Neural crest cell (in vitro differentiated cells): ENCODE measurements at places on chromosomes 7 and 10. TPM values are rescaled to one million over a fixed set of nuclear protein-coding genes. Genes with fewer than 3 reads are reported as not detected.

The PON1 gene
- not detected in 2 replicates for total RNA-seq

The SMIM30 gene
- 38.7 and 39.8 TPM in 2 replicates for total RNA-seq

GRCh38 chr10:72847681-72848080 is 45.9 kb upstream of the OIT3 start:
- no peak overlapping the region for H3K4me3 ChIP-seq
- no peaks in the 10 kb centered on the region for H3K27me3 ChIP-seq
- H3K36me3 ChIP-seq = peaks cover 15% of the 10 kb centered on the region
- no peak overlapping the region for H3K27ac ChIP-seq

- H3K36me3 ChIP-seq = no peaks in the 10 kb centered on the region
- H3K27ac ChIP-seq = no peak overlapping the region
- peaks cover 9% of the 10 kb centered on the region for H3K4me1 ChIP-seq
- H3K4me3 ChIP-seq = no peak overlapping the region
- DNase-seq = no peak
- H3K27me3 ChIP-seq = no peaks in the 10 kb centered on the region
These were observed 22.6 kb upstream of the OGDHL start for GRCh38 chr10:49784681-49785080.

- no peaks in the 10 kb centered on the region for H3K36me3 ChIP-seq
- H3K4me3 ChIP-seq = no peak overlapping the region
- H3K4me1 ChIP-seq = peaks cover 6% of the 10 kb centered on the region
- no peaks in the 10 kb centered on the region for H3K27me3 ChIP-seq
- H3K27ac ChIP-seq = no peak overlapping the region
These were observed 715.5 kb downstream of the SORCS3 start for GRCh38 chr10:105356626-105357025.

DNA sequence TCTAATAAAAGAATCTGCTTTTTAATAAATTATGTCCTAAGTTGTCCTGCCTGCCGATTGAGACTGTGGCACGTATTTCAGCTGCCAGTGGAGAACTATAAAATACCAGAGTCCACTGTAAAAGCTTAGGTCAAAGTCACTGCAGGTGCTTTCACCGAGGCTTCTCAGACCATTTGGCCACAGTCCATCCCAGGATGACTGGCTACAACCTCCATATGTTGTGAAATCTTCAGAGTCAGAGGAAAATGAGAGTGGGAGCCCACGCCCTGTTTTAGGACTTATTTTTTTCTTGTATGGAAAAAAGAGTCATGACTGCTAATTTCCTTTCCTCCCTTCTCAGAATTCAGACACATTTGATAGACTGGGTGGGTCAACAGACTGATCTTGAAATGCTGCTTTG is 182.9 kb downstream of the ANK3 start:
- H3K36me3 ChIP-seq = no peaks in the 10 kb centered on the region
- H3K27me3 ChIP-seq = no peaks in the 10 kb centered on the region
- no peak for DNase-seq
- H3K27ac ChIP-seq = no peak overlapping the region
- H3K4me1 ChIP-seq = peaks cover 9% of the 10 kb centered on the region

- peaks cover 34% of the 10 kb centered on the region for H3K36me3 ChIP-seq
- H3K27me3 ChIP-seq = no peaks in the 10 kb centered on the region
- no peak for DNase-seq
- H3K4me3 ChIP-seq = no peak overlapping the region
- no peak overlapping the region for H3K27ac ChIP-seq
- H3K4me1 ChIP-seq = peaks cover 6% of the 10 kb centered on the region
These were observed 23.4 kb upstream of the ARHGAP12 start for GRCh38 chr10:31952066-31952465.

DNA sequence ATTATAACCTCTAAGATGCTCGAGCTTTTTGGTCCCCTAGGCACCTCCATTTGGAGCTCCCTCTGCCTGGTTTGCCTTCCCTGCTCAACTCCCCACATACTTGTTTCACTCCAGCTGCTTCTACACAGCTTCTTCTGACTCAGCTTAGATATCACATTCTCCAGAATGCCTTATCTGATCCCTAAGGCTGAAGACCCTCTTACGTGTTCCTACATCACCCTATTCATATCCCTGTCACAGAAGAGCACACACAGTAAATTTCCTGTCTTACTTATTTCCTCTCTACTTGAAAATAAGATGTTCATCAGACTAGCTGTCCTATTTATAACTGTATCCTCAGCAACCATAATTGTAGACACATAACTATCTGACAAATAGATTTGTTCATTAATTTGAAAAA is 61.3 kb upstream of the RNF148 start:
- no peak overlapping the region for H3K4me3 ChIP-seq
- H3K27ac ChIP-seq = no peak overlapping the region
- H3K4me1 ChIP-seq = no peaks in the 10 kb centered on the region
- no peaks in the 10 kb centered on the region for H3K27me3 ChIP-seq
- no peak for DNase-seq

DNA sequence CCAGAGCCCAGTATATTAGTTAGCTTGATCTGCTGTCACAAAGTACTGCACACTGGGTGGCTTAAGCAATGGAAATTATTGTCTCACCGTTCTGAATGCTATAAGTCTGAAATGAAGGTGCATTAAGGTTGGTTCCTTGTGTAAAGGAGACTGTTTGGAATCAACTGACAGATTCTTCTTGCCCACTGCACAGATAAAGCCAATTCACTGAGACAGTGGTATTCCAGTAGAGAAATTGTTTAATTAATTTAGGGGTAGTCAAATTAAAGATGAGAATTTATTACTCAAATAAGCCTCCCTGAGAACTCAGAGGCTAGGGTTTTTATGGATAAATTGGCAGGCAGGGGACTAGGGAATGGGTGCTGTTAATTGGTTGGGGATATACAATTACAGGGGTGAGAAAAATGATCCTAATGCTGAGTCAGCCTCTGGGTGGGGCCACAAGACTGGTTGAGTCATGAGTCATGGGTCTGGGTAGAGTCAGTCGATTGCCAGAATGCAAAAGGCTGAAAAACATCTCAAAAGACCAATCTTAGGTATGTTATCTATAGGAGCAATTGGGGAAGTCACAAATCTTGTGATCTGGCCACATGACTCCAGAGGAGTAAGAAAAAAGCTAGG is 23.5 kb upstream of the SAMD9L start:
- no peak for DNase-seq
- peaks cover 2% of the 10 kb centered on the region for H3K36me3 ChIP-seq
- H3K27me3 ChIP-seq = peaks cover 36% of the 10 kb centered on the region
- no peak overlapping the region for H3K4me3 ChIP-seq
- H3K27ac ChIP-seq = no peak overlapping the region
- H3K4me1 ChIP-seq = no peaks in the 10 kb centered on the region

- no peaks in the 10 kb centered on the region for H3K27me3 ChIP-seq
- no peak overlapping the region for H3K4me3 ChIP-seq
- H3K4me1 ChIP-seq = no peaks in the 10 kb centered on the region
- no peak for DNase-seq
- no peak overlapping the region for H3K27ac ChIP-seq
These were observed 136.8 kb downstream of the MDFIC start for GRCh38 chr7:115058726-115059125.

DNA sequence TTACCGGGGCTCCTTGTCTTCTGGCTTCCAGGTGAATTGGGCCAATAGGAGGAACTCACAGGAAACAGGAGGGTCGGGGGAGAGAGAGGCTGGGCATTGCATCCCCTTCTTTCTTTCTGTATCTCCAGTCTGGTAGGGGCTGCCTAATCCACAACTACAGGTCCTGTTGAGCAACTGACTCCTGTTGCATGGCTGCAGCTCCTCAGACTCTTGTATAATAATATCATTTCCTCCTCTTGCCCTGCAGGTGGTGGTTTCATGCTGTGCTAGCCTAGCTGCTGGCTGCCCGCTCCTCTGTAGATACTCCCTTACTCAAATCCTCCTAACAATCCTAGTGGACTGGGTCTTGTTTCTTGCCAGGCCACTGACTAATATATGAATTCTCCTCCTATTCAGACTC is 276.5 kb upstream of the SMIM30 start:
- H3K27me3 ChIP-seq = peaks cover 1% of the 10 kb centered on the region
- DNase-seq = no peak
- no peaks in the 10 kb centered on the region for H3K36me3 ChIP-seq
- H3K4me3 ChIP-seq = no peak overlapping the region

DNA sequence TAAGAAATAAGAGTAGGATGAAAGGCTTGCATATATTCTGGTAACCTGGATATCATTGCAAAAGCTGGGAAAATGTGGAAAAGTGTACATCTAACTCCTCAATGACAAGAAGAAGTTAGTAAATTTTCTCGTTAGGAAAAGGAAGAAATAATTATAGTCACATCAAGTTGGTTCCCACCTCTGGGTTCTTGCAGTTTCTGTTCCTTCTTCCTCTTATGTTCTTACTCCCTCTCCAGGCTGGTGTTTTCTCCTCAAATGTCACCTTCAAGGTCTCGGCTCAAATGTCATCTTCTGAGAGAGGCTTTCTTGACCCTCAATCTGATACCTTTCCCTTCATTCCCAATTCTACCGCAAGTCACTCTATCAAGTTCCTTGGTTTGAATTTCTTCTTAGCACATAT is 64.4 kb downstream of the ENTPD1 start:
- peaks cover 4% of the 10 kb centered on the region for H3K4me1 ChIP-seq
- no peak overlapping the region for H3K27ac ChIP-seq
- H3K36me3 ChIP-seq = no peaks in the 10 kb centered on the region
- no peak overlapping the region for H3K4me3 ChIP-seq
- DNase-seq = no peak

DNA sequence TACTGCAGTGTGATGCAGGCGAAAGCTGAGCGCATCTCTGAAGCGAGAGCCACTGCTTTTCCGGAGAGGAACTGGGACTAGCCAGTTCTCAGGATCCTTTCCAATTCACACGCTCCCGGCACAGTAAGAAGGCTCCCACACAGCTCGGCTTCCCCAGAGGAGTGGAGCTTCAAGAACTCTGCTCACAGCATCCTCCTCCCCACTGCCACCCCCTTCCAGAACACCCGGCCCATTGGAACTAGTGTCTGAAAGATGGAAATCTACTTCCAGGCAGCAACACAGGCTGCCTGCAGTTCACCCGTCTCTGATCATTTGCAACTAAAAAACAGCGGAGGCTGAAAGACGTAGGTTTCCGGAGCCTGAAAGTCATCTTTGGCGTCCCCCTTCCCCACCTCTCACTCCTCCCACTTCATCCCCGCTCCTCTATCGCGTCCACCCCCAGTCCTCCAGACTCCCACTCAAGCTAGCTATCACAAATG is at the start of gene DGKB:
Gene DGKB (minus strand): TSS at position 163 of the 479 bp plus-strand sequence.
- no peaks in the 10 kb centered on the region for H3K36me3 ChIP-seq
- peak within 1 kb of the TSS; percentile 9 for H3K4me3 ChIP-seq
- no peak within 1 kb of the TSS for H3K27ac ChIP-seq
- H3K27me3 ChIP-seq = peaks cover 5% of the 10 kb centered on the region
- DNase-seq = peak; percentile 12

DNA sequence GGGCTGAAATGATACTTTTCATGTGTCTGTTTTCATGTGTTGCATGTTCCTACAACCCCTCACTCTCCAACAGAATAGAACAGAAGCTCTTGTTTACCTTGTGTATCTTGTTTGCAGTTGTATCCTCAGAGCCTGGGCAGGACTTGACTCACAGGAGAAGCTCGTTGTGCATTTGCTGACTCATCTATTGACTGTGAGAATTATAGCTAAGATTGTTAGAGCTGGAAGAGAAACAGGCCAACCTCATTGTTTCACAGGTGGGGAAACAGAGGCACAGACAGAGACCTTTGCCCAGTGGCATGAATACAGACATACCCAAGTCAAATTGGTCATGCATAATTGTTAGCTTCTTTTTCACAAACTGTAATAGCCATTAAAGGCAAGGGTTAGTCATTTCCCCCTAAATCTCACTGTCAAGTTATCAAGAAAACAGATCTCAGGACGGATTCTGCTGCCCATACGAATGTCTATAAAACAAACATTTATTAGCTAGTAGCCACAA is 4.6 kb upstream of the TSPAN15 start:
- no peak overlapping the region for H3K27ac ChIP-seq
- no peaks in the 10 kb centered on the region for H3K36me3 ChIP-seq
- H3K4me1 ChIP-seq = peaks cover 16% of the 10 kb centered on the region
- H3K27me3 ChIP-seq = peaks cover under 1% of the 10 kb centered on the region

- DNase-seq = no peak
- H3K36me3 ChIP-seq = peaks cover 4% of the 10 kb centered on the region
- H3K4me3 ChIP-seq = no peak overlapping the region
- no peak overlapping the region for H3K27ac ChIP-seq
These were observed 25.5 kb upstream of the SLC26A3 start for GRCh38 chr7:107828540-107828939.

GRCh38 chr7:6546498-6547251 is 4.6 kb downstream of the GRID2IP start:
- H3K27me3 ChIP-seq = no peaks in the 10 kb centered on the region
- no peak overlapping the region for H3K27ac ChIP-seq
- H3K4me3 ChIP-seq = no peak overlapping the region

DNA sequence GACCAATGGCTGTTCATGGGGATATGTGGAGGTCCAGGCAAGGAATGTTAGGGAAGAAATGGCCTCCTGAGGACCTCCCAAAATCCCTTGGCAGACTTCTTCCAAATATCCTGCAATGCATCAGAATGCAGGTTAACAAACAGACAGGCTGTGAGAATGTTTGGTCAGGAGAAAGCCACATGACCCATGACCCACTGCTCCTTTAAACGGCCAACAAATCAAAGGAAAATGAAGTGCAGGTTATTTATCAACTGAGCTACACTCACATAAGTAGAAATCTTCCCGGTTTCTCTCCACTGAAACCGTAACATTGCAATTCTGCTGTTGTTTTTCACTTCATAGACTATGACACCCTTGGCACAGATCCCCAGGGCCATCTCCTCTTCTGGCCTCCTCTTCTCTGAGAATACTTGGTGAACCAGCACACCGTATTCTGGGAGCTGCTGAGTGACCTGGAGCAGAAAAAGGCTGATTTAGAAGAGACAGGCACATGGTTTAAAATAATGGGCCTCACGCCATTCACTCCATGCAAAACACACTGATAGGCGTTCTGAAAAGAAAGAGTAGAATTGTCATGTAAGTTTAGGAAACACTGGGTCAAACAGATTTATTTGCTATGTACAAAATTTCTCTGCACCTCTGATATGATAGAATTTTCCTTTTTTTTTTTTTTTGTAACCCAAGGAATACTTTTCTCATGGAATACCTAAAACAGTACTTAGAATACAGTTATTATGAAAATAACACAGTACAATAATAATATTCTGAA is 67.8 kb downstream of the FRMPD2 start:
- no peaks in the 10 kb centered on the region for H3K36me3 ChIP-seq
- DNase-seq = no peak
- no peak overlapping the region for H3K4me3 ChIP-seq
- H3K27ac ChIP-seq = no peak overlapping the region

DNA sequence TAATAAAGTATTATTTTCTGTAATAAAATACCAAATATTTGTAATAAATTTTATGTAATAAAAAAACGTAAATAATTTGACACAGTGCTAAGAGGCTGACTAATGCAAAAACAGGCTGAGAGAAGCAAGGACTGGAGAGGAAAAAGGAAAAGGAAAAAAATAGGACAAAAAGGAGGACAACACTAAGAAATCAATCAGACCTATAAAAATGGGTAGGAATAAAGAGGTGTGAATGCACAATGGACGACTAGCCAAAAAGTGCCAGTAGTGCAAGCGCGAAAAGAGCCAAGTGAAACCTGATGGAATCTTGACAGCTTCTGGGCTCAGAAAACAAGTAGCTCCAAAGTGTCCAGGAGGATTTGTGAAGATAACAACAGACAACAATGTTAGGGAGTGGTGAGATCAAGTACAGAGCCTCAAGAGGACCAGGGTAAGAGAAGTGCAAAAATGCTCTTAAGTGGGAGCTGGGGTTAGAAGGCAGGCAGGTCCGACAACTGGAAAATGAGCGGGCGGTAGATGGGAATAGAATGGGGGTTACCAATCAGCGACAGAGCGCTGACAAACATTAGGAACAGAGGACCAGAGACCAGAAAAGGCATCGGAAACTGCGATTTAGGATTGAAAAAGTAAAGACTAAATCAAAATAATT is 1.2 kb downstream of the BRAF start:
- DNase-seq = no peak
- H3K27ac ChIP-seq = no peak overlapping the region
- no peak overlapping the region for H3K4me3 ChIP-seq
- H3K27me3 ChIP-seq = peaks cover 1% of the 10 kb centered on the region
- H3K4me1 ChIP-seq = peaks cover 9% of the 10 kb centered on the region
